ENCODE measurements at places on chromosomes 1 and 21. TPM values are rescaled to one million over a fixed set of nuclear protein-coding genes. Genes with fewer than 3 reads are reported as not detected.

Gene RSPH1
- 0.29 TPM for total RNA-seq

Gene LACTBL1
- under 0.01 TPM for total RNA-seq

Gene TNNI3K
- total RNA-seq = 0.72 TPM

Gene BRDT
- total RNA-seq = not detected

Gene KCNH1
- total RNA-seq = 41.3 TPM

Gene S100B
- 0.29 TPM for total RNA-seq

Gene ASCL5
- total RNA-seq = not detected

Gene ADGRL2
- 55.4 TPM for total RNA-seq

Gene KRTAP6-2
- total RNA-seq = not detected

Gene SPAG17
- total RNA-seq = 3.3 TPM

Gene KRTAP7-1
- not detected for total RNA-seq

Gene SPRR2E
- total RNA-seq = not detected

Gene OR2L8
- not detected for total RNA-seq

Gene PDZK1IP1
- not detected for total RNA-seq

Gene SH3BGR
- 1.4 TPM for total RNA-seq

Gene AKR7A2
- 79.0 TPM for total RNA-seq

GRCh38 chr1:54645806-54646676 lies 4.5 kb downstream of the MROH7 start:
- H3K27ac ChIP-seq = no peak overlapping the region
- no peak overlapping the region for H3K4me3 ChIP-seq
- peaks cover 4% of the 10 kb centered on the region for H3K4me1 ChIP-seq
- DNase-seq = no peak

- H3K4me1 ChIP-seq = peaks cover 34% of the 10 kb centered on the region
- no peak for DNase-seq
- H3K4me3 ChIP-seq = peak overlapping the region; percentile 81
- peaks cover 2% of the 10 kb centered on the region for H3K36me3 ChIP-seq
- no peaks in the 10 kb centered on the region for H3K27me3 ChIP-seq
Measured at GRCh38 chr1:84574936-84575335, 696 bp upstream of the CTBS start.

- no peaks in the 10 kb centered on the region for H3K36me3 ChIP-seq
- no peaks in the 10 kb centered on the region for H3K27me3 ChIP-seq
- H3K4me3 ChIP-seq = no peak overlapping the region
- DNase-seq = no peak
Measured at GRCh38 chr1:234746798-234747196, 136.8 kb upstream of the IRF2BP2 start.

DNA sequence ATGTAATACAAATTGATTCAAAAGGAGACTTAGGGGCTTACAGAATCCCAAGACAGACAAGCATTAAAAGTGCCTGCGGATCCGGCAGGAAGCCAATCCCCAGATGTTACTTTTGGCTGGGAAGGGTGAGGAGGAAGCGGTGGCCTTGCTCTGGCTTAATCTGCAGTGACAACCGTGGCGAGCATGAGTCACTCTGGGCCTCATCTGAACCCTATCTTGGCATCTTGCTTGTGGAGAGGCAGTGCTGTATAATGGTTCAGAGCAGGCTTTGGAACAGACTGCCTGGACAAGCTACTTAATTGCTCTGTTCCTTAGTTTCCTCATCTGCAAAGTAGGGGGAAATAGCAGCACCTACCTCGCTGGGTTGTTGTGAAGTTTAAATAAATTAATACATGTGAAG lies 74.1 kb downstream of the XCL2 start:
- H3K4me3 ChIP-seq = no peak overlapping the region
- DNase-seq = peak; percentile 69
- H3K4me1 ChIP-seq = peaks cover 40% of the 10 kb centered on the region
- H3K27ac ChIP-seq = no peak overlapping the region
- no peaks in the 10 kb centered on the region for H3K27me3 ChIP-seq

DNA sequence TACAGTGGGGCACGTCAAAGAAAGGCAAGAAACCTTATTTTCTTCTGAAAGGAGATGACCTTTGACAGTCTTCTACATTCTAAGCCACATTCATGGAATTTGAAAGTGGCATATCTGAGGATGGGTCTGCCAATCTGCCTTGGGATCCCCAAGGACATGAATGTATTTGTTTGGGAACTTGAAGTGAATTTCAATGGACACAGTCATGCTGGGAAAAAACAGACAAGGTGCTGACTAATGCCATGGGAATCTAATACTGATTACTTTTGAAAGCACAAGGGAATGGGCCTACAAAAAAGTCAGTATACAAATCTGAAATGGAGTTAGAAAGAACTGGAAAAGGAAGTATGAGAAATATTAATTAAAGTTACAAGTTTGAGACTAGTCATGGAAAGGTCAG lies 128.8 kb downstream of the KCNJ6 start:
- peak; percentile 80 for DNase-seq
- peak overlapping the region; percentile 88 for H3K27ac ChIP-seq
- peaks cover 36% of the 10 kb centered on the region for H3K4me1 ChIP-seq
- no peaks in the 10 kb centered on the region for H3K27me3 ChIP-seq
- H3K36me3 ChIP-seq = no peaks in the 10 kb centered on the region
- H3K4me3 ChIP-seq = no peak overlapping the region

DNA sequence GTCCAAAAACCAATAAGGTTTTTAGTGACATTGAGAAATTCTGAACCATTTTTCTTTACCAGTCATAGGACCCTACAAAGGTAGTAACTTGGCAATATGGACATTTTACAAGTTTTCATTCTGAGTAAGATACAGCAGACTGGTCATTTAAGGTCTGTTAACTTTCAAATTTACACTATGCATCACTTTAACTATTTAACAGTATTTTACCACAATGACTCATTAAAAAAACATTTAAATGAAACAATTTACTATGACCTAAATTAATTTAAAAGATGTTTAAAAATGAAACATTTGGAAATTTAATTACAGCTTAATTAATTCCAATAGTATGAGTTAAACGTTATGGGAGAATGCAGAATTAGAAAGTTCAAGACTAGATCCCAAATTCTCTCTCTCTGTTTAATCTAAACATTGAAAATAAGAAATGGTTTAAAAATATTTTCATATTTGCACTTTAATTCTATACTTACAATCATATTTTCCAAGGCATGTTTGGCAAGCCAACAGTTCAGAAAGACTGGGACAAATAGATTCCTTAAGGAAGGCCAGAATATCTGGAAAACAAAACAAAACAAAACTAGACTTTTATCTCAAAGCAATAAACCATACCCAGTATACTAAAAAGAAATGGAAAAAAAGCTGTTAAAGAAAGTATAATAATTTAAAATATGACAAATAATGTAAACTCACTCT lies 140.9 kb downstream of the KCNT2 start:
- H3K27ac ChIP-seq = peak overlapping the region; percentile 69
- peak overlapping the region; percentile 12 for H3K4me3 ChIP-seq
- peaks cover 30% of the 10 kb centered on the region for H3K4me1 ChIP-seq

DNA sequence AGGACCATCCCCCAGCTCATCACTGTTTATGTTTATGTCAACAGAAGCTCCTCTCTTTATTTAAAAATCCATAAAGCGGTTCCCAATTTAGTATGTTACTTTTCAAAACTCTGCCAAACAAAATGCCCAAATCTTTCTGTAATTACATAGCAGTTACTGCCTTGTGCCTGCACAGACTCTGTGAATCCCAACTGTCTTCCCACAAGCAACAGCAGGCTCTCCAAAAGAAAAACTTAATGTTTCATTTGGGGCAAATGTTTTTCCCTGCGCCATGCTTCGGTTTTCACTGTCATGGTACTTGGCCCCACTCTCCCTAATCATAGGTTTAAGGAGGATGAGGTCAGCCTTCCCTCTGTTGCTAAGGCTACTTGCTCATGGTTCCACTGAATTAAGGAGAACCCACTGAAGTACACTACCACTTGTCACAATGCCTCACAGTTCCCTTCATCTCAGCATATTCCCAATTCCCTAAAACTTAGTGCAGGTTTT lies 4.6 kb downstream of the COLGALT2 start:
- H3K27ac ChIP-seq = no peak overlapping the region
- H3K4me3 ChIP-seq = no peak overlapping the region
- no peak for DNase-seq

DNA sequence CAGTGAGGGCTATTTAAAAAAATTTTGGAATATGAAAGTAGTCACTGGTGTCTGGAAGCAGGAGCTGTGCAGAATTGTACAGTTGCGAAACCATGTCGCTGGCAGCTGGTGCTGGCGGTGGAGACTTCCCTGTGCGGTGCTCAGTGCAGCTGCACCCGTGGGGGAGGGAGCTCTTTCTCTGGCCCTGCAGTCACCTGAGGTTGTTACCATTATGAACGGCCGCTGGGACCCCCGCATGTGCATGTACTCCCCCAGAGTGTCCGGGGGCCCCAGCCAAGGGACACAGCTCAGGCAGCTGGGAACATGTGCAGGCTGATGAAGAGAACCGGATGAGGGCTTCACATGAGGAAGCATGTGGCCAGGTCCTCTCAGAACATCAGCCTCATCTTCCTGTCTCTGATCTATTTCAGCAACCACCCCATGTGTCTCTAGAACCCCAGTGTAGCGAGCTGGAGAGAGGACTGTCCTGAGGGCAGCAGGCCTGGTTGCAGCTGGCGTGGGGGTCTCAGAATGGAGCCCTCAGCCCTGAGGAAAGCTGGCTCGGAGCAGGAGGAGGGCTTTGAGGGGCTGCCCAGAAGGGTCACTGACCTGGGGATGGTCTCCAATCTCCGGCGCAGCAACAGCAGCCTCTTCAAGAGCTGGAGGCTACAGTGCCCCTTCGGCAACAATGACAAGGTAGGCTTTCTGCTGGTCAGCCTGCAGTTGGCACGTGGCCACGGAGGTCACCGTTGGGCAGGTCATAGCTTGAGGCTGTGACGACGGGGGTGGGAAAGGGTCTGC lies at the start of gene TRPM2:
TSS of gene TRPM2 (plus strand) at position 431 of the 780 bp plus-strand sequence. CDS start at position 511, 80 bp downstream.
- peaks cover 17% of the 10 kb centered on the region for H3K27me3 ChIP-seq
- no peak within 1 kb of the TSS for H3K4me3 ChIP-seq
- no peak within 1 kb of the TSS for H3K27ac ChIP-seq
- H3K4me1 ChIP-seq = no peaks in the 10 kb centered on the region

DNA sequence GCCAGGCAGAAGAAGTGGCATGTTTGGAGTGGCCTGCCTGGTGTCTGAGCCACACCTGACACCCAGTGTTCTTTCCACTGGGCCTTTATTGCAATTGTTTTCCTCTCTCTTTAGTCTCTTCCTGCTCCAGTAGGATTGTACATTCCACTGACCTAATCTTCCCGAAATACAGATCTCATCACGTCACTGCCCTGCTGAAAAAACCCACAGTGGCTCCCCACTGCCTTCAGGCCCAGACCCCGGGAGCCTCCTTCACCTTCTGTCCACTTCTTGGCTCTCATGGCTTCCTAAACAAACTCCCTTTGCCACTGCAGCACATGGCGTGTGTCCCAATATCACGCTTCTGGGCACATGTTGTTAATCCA lies 25.3 kb upstream of the ATP5PO start:
- peaks cover 9% of the 10 kb centered on the region for H3K4me1 ChIP-seq
- DNase-seq = no peak
- no peaks in the 10 kb centered on the region for H3K36me3 ChIP-seq
- no peaks in the 10 kb centered on the region for H3K27me3 ChIP-seq
- H3K27ac ChIP-seq = peak overlapping the region; percentile 85

DNA sequence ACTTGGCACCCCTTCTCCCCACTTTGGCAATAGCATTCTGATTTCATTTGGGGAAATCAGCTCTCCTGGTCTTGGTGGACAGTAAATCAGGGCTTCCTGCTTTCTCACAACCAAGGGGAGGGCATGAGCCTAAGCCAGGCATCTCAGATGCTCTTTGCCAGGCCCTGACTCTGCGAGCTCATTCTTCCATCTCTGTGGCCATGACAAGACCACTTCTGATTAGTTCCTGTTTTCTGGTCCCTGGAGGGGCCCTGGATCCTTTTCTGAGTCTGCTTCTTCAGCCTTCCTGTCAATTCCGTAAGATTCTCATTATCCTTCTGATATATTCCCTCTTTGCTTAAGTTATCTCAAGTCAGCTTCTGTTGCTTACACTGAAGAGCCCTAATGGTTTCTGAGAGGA lies 210.4 kb downstream of the HIVEP3 start:
- H3K36me3 ChIP-seq = no peaks in the 10 kb centered on the region
- H3K27me3 ChIP-seq = no peaks in the 10 kb centered on the region
- no peak for DNase-seq
- H3K4me3 ChIP-seq = no peak overlapping the region
- H3K4me1 ChIP-seq = peaks cover 7% of the 10 kb centered on the region

- peak overlapping the region; percentile 93 for H3K27ac ChIP-seq
- DNase-seq = peak; percentile 83
- peak overlapping the region; percentile 92 for H3K4me3 ChIP-seq
- H3K36me3 ChIP-seq = peaks cover 5% of the 10 kb centered on the region
- peaks cover 63% of the 10 kb centered on the region for H3K4me1 ChIP-seq
Measured at GRCh38 chr21:44872649-44873355, 688 bp downstream of the PTTG1IP start.

- no peaks in the 10 kb centered on the region for H3K4me1 ChIP-seq
- no peaks in the 10 kb centered on the region for H3K36me3 ChIP-seq
- no peak for DNase-seq
- H3K4me3 ChIP-seq = no peak overlapping the region
Measured at GRCh38 chr1:18290740-18291412, 183.3 kb downstream of the IGSF21 start.

DNA sequence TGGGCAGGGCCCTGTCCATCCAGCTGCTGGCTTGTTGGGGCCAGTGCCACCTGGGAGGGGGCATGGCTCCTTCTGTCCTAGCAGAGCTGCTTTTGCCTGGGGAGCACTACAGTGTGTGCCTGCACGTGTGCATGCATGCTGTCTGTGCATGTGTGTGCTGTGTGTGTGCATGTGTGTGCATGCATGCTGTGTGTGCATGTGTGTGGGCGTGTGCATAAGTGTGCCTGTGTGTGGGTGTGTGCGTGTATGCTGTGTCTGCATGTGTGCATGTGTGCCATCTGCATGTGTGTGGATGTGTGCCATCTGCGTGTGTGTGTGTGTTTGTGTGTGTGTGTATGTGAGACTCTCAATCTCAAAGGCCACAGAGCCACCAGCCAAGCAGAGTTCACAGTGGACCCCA lies 8.3 kb upstream of the PRKCZ start:
- H3K4me3 ChIP-seq = no peak overlapping the region
- no peak for DNase-seq
- H3K27me3 ChIP-seq = peaks cover 7% of the 10 kb centered on the region
- no peaks in the 10 kb centered on the region for H3K4me1 ChIP-seq

- H3K4me3 ChIP-seq = no peak overlapping the region
- no peaks in the 10 kb centered on the region for H3K4me1 ChIP-seq
Measured at GRCh38 chr1:88472298-88472697, 211.8 kb upstream of the PKN2 start.

- H3K36me3 ChIP-seq = peaks cover 7% of the 10 kb centered on the region
- H3K27ac ChIP-seq = no peak overlapping the region
- H3K4me3 ChIP-seq = peak overlapping the region; percentile 94
- no peaks in the 10 kb centered on the region for H3K27me3 ChIP-seq
Measured at GRCh38 chr1:231242516-231243198, 1.6 kb downstream of the GNPAT start.

DNA sequence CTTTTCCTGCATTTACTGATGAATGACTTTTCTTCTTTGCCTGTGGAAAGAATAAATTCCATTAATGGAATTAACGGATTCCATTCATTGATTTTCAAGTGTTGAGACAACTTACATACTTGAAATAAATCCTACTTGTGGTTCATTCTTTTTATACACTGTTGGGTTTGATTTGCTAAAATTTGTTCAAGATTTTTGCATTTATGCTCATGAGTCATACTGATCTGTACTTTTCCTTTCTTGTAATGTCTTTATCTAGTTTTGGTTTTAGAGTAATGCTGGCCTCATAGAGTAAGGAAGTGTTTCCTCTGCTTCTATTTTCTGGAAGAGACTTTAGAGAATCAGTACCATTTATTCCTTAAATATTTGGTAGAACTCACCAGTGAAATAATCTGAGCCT lies 14.4 kb downstream of the UROD start:
- H3K4me3 ChIP-seq = no peak overlapping the region
- no peak overlapping the region for H3K27ac ChIP-seq
- no peaks in the 10 kb centered on the region for H3K36me3 ChIP-seq
- no peaks in the 10 kb centered on the region for H3K4me1 ChIP-seq
- DNase-seq = no peak

Measured in osteoblast (primary cell).